ENCODE measurements at places on chromosomes 2 and 18.

DNA sequence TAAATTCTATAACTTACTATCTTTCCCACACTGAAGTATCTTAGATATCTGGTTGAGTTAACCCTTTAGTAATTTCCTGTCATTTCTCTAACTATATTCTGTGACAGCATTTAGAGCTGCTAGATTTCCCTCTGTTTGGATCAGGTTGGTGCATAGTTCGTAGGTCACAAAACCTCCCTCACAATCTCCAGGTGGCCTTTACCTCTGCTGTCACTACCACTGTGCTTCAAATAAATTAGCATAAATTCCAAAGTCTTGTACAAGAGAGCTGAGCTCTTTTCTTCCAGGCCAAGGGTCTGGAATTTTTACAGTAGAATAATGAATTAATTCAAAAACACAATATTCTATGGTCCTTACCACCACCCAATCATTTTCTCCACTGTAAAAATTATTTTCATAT lies 739.7 kb downstream of the ERBB4 start:
- DNase-seq = no peak

DNA sequence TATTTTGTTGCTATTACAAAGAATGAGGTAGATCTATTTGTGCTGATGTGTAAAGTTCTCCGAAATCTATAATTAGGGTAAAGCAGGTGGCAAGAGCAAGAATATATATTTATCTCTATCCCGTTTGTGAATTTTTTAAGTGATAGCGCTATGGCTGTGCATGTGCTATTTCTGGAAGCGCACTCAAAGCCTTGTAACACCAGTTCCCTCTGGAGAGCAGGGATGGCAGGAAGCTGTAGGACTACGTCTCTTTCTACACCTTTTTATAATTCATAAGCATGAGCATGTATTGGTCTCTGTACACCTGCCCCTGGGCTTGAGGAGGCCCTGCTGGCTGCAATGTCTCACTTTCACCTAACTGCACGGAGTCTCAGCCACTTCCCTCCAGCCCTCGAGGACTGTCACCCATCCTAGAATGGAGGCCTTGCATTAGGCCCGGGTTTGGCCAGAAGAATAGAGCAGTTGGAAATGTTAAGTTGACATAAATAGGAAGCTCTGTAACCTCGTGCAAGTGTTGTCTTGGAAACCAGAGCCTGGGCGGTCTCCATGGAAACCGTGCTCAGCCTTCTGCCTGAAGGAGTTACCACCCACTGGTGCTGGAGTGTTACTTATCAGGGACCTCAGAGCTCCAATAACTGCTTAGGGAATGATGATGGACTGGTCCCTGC lies 20.9 kb downstream of the ITM2C start:
- DNase-seq = no peak

DNA sequence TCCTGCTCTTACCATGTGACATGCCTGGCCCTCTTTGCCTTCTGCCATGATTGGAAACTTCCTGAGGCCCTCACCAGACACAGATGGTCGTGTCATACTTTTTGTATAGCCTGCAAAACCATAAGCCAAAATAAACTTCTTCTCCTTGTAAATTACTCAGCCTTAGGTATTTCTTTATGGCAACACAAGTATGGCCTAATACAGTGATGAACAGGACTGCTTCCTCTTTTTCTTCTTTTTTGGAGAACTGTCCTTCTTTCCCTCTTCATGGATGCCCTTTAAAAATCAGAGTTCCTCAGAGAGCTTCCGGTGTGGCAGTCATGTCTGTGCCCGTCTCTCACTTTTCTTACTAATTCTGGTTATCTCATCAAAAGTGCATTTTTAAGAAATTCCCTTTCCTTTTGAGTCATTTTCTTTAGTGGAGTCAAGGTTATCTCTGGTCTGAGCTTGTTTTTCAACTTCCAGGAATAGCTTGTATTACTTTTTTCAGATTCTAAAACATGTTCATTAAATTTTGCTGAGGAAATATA lies 9.2 kb upstream of the IL1A start:
- DNase-seq = peak; percentile 33

GRCh38 chr2:168622559-168622958 lies 166.5 kb downstream of the CERS6 start:
- no peak for DNase-seq

DNA sequence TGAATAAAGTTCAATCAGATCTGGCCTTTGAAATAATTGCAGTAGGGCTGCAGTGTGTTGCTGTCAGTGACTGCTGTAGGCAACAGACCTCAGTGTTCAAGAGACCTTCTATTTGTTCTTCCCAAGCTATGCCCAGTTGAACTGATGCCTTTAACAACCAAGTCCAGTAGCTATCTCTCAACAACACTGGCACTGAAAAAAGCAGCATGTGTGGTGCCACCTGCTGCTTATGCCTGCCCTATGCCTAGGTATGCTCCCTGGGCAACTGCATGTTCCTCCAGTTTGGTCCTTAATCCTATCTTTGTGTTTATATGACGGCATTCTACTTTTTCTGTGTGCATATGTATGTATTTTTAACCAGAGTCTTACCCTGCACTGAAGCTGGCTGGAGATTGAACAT lies 523.9 kb upstream of the MEX3C start:
- no peak for DNase-seq

DNA sequence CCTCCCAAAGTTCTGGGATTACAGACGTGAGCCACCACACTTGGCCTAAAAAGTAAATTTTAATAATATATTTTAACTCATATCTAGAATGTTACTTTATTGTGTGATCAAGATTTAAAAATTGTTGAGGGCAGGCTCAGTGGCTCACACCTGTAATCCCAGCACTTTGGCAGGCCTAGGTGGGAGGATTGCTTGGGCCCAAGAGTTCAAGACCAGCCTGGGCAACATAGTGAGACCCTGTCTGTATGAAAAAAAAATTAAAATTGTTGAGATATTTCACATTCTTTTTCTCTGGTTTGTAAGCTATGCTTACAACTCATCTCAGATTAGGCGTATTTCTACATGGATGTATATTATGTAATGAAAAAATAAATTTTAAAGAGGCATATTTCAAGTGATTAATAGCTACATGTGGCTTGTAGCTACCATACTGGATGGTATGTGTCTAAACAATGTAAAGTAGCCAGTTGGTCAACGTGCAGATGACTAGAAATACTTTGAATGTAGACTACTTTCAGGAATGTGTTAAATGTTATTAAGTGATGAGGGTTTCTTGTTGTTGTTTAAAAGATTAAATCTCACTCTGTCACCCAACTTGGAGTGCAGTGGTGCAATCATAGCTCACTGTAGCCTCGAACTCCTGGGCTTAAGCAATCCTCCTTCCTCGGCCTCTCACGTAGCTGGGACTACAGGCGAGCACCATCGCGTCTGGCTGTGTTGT lies 5.9 kb downstream of the RAB10 start:
- DNase-seq = peak; percentile 31

GRCh38 chr2:240817496-240818292 lies 2.3 kb downstream of the KIF1A start:
- no peak for DNase-seq

DNA sequence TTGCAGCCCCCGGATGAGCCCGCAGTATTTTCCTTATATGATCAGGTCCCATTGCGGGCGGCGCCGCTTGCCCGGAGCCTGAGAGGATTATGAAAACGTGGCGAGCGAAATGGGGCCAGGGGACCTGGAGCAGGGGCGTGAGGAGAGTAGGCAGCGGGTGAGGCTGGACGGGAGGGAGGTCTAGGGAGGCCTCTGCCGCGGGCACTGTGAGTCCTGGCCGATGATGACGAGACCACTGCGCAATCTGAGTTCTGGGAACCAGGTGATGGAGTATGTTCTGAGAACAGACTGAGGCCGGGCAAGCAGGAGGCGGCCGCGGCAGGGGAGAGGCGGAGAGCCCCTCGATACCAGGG lies 790 bp upstream of the ACAA2 start:
- peak; percentile 50 for DNase-seq

DNA sequence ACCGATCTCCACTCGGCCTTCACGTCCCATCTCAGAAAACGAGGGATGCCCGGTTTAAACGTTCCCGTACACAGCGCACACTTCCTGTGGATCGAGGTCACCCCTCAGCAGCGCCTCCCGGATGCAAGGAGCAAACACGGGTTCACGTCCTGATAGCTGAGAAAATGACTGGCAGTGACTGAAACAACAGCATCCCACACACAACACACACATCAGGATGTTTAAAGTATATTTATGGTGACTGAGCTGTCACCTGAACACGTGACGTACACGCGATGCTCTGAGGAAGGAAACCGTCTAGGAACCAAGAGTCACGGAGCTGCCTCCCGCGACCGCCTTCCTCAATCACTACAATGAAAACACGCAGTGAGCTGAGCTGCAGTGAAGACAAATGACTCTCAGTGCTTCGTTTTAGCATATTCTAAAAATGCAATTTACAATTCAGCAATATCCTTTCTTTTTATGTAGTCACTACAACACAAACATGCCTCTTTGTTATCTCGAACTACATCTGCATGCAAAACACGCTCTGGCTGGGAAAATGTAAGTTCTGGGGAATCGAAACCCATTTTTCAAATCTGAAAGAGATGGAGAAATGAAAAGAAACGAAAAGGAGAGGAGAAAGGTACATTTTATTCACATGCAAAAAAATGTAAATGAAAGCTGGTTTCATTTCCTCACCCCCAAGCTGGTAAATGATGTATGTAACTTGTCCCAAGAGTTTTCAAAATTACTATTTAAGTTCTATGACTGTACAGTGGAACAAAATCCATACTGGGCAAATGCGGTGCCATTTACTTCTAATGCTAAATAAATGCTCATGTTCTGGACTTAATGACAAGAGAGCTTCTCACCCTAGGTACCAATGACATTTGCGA lies 19.8 kb downstream of the HDAC4 start:
- DNase-seq = no peak

All from fibroblast of upper back skin (primary cell).